ENCODE measurements at places on chromosomes 7 and 10.

- no peak for DNase-seq
These were observed 152.0 kb upstream of the ADO start for GRCh38 chr10:62652564-62652963.

DNA sequence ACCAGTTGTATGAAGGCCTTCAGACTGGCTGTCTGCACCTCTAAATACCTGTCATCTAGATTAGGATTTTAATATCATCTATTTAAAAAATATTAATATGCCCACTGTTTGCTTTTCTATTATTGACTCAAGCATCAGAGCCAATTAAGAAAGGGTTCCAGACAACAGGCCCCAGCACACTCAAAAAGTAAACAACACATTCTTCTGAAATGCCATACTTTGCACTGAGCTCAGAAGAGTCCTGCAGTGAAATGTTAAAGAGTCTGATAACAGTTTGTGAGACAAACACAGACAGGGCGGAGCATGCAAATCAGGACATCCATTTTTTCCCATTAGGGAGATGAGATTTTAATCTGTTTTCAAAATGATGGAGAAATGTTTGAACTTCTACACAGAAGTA, 45.9 kb upstream of the KLF6 start:
- DNase-seq = no peak

DNA sequence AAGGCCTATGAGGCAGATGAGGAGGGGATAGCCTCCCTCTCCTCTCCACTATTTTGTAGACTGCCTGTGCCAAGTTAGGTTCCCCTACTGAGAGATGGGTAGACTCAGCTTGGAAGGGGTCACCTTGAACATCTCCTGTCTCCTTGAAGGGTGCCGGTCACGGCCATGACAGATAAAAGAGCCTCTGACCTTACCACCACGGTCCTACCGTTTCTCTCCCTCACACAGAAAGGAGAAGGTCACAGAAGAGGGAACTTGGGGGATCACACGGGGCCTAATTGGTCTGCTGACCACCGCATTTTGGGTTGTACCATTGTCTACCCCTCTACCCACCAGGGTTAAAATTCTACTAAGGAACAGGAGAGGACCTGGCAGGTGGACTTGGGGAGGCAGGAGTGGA, 17.0 kb downstream of the PRSS2 start:
- DNase-seq = no peak

DNA sequence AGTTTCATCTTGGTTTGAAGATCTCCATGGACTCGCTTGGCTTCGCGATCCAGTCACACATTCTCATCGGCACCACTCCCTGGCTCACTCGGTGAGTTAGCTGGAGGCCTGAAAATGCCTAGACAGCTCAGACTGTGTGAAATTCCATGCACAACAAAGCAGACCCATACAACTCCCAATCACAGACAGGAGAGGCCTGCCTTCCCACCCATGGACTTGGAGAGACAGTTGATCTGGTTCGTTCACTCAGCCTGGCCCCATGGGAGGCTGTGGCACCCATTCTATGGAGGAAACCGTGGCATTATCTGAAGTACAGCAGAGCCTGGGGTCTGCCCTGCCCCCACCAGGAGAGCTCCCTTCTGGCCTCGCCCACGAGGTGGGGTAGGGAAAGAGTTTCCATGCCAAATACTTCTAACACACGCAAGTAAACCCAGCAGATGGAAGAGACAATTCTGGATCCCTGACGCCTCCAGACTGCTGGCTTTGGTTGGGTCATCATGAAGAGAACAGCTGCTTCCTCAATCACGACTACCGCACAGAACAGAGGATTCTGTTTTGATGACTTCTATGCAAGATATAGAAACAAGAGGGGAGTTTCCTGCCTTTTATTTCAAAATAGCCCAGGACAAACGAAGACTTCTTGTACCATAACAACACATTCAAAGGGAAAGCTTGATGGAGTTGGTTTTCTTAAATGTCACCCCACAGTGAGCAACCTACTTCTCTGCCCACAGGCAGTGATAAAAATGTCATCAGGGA, 15.9 kb downstream of the FAM53B start:
- peak; percentile 23 for DNase-seq

DNA sequence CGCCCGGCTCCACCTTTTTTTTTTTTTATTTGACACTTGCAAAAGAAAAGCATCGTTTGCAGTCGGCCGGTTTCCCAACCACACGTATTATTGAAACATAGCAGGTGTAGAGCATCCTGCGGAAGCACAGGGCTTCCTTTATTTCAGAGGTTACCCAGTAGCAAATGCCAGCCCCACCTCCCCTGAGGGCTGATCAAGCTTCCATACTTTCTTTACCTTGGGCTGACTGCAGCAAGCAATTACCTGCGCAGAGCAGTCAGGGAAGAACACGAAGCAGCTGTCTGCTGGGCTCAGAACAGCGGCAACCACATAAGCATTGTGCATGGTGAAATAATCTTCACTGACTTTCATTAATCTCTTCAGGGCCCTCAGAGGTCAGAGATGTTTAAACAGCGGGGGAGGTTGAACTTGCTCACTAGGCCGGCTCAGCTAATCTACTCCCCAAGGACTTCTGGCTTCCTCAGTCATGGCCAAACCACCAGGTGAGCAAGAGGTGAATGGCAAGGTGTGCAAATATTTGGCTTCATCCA, 784.7 kb upstream of the AUTS2 start:
- DNase-seq = no peak

DNA sequence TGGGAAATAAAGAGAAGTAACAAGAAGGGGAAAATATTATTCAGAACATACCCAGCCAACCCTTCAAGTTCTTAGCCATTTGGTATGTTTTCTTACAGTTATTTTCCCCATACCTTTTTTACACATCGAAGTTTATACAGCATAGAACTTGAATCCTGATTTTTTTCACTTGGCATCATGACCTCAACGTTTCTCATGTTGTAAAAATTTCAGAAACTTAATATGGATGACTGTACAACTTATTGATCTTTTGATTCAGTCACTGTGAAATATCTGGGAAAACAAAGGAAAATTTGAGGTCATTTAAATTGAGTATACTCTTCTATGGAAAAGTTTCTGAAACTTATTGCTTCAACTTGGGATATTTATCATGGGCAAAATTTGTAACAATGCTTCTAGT, 103.6 kb upstream of the FAM171A1 start:
- DNase-seq = no peak

DNA sequence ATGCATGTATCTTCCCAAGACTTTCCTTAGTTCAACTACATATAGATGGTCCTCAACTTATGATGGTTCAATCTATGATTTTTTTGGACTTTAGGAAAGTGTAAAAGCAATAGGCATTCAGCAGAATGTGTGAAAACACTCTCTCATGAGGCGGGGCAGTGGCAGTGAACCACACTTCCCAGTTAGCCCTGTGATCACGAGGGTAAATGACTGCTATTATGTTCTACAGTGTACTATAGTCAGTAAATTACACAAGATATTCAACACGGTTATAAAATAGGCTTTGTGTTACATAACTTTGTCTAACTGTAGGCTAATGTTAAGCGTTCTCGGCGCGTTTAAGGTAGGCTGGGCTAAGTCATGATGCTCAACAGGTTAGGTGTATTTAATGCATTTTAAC, 169.3 kb downstream of the AMPH start:
- DNase-seq = no peak

- no peak for DNase-seq
These were observed 11.2 kb upstream of the JAZF1 start for GRCh38 chr7:28191751-28192150.

- no peak for DNase-seq
These were observed 359.2 kb upstream of the AOAH start for GRCh38 chr7:37083311-37084096.

GRCh38 chr7:44279286-44279685, 46.1 kb downstream of the CAMK2B start:
- DNase-seq = no peak

DNA sequence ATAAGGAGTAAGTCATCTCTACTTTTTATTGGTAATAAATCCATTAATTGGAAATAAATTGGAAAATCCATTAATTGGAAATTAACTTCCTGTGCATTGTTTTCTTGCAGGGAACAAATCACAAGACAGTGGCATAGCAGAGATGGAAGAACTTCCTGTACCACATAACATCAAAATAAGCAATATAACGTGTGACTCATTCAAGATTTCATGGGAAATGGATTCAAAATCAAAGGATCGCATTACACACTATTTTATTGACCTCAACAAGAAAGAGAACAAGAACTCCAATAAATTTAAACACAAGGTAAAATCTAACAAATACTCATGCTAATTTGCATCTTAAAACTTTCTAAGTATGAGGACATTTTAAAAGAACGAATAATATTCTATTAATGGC, 57.8 kb downstream of the PHYHIPL start:
- no peak for DNase-seq

GRCh38 chr7:28157076-28157745, 23.4 kb downstream of the JAZF1 start:
- DNase-seq = no peak

DNA sequence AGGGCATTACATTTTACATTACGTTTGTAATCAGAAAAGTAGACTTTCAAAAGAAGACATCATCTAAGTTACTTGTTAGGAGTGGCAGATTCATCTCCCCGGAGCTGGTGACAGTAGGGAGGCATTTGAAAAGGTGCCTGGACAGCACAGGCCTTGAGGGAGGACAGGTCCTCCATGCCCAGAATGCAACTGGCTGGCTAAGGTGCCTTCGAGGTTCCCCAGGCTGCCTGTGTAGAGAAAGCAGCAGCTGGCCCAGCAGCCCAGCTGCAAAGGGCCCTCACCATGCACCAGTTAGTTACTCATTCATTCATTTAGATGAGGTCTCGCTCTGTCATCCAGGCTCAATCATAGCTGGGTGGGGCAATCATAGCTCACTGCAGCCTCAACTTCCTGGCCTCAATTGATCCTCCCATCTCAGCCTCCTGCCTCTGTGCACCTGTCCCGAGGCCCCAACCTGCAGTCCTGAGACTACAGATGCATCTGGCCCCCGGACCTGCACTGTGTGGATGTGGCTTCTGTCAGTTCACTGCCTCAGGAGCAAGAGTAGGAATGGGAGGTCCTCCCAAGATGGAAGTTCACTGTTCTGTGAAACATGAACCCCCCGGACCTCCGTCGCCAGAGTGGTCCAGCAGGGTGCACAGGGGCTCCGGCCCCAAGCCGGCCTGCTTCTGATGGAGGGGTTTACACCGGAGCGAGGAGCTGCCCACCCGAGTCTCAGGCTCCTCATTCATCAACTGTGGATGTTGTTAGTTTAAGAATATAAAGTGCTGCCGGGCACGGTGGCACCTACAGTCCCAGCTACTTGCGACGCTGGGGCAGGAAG, 36.6 kb downstream of the PRKAG2 start:
- DNase-seq = no peak

DNA sequence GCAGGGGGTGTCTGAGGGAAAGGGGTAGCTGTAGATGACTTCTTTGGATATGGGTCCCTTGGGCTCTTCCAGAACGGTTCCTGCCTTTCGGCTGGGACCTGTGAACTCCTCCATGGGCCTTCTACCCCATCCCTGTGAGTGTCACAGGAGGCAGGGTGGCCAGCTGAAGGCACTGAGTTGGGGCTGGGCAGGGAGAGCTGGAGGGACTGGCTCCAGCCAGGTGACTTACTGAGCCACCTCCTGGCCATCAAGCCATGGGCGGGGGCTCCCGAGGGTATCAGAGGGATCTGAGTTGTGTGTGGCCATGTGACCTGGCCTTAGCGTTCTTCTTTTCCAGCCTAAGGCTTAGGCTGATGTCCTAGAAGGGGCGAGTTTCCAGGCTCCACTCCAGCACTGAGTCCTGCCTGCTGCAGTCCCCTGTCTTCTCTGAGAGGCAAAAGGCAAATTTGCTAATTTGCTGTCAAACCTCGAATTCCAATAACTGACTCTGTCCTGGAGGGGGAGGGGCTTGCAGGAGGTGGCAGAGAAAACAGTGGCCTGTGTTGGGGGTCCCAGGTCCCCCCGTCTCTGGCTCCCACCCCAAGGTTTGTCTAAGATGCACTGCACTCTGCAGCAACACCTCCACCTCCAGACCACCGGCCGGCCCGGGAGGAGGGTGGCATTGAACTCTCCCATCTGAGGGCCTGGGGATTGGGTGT, 27.2 kb downstream of the ADCYAP1R1 start:
- DNase-seq = no peak

DNA sequence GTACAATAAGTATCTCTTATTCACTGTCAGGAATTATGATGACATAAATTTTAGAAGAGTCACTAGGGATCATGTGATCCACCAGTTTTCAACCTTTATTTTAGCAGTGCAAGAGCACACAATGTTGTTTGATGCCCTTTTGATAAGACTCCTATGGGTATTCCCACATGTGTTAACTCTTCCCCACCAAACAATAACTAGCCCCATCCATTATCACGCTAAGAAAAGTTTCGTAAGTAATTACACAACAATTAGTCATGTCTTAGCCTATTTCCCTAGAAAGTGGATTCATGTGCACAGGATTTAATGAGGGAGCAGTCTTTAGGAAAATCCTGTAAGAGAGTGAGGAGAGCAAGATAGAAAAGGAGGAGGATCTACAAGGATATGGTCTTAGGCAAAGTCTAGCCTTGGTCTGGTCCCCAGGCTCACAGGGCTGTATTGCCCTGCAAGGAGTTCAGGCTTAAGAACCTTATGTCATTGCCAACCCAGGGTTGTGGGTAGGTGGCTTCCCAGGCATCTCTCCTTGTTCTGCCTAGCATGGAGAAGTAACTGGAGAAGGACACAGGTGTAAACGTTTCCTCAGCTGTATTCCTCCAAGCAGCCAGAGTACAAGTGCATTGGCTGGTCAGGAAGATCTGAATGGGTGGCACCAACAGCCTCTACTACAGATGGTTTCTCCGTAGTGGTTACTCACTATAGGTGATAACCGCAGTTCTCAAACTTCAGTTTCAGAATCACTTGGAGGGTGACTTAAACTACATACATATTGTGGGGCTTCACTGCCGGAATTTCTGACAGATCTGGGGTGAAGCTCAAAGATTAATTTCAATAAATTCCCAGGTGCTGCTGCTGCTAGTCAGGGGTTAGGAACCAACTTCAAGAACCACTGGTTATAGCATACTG, 574.5 kb downstream of the SUGCT start:
- no peak for DNase-seq
